ENCODE measurements at places on chromosomes 4 and X.

GRCh38 chr4:158860856-158861255, 92.0 kb downstream of the FNIP2 start:
- DNase-seq: no peak

GRCh38 chr4:82097504-82097903, 276.3 kb downstream of the HNRNPD start:
- no peak for DNase-seq

- no peak for DNase-seq
Measured at GRCh38 chr4:168716406-168717129, 219.7 kb downstream of the PALLD start.

- no peak for DNase-seq
Measured at GRCh38 chr4:67694662-67695061, 6.3 kb downstream of the UBA6 start.

DNA sequence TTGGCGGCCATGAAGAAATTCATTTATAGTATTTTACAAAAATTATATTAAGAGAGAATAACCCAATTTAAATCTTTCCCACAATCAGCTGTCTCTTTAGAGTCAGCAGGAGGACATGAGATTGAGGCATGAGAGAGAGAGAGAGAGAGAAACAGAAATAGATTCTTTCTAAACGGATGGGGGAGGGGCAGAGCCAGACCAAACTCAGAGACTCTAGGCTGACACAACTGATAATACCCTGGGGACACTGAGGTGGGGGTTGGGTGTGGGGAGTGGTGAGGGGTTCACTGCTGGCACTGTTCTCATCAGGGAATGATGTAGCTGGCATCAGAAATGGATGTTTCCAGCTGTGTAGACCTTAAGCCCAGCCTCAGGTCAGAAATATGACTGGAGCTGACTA, 20.5 kb upstream of the HOPX start:
- DNase-seq: no peak

DNA sequence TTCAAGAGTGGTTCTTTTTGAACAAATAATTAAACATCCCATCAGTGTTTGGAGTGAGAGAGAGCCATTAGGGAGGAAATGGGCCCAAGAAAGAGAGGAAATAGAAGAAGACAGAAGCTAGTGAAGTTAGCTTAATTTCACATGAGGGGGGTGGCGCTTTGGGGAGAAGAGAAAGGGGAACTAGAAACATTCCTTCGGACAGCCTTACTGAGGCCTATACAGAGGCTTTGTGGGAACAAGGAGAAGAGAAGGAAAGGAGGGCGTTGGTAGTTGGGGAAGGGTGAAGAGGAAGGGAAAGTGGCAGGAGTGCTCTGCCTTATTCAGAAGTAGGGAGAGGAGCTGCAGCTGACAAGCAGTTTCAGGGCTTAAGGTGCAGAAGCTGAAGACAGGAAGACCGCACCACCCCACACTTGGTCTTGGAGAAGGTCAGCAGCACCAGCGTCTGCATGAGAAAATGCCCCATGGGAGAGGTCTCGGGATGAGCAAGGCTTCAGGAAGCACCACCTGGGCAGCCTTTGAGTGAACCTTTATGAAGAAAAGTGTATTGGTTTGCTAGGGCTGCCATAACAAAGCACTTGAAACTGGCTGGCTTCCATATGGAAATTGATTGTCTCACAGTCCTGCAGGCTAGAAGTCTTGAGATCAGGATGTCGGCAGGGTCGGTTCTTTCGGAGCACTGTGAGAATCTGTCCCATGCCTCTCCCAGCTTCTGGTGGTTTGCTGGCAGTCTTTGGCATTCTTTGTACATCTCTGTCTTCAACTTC, 85.1 kb downstream of the KIT start:
- no peak for DNase-seq
